Left colon (tissue), 2 donors: ENCODE measurements at places on chromosomes 12 and 14. TPM values are rescaled to one million over a fixed set of nuclear protein-coding genes. Genes with fewer than 3 reads are reported as not detected.

DNA sequence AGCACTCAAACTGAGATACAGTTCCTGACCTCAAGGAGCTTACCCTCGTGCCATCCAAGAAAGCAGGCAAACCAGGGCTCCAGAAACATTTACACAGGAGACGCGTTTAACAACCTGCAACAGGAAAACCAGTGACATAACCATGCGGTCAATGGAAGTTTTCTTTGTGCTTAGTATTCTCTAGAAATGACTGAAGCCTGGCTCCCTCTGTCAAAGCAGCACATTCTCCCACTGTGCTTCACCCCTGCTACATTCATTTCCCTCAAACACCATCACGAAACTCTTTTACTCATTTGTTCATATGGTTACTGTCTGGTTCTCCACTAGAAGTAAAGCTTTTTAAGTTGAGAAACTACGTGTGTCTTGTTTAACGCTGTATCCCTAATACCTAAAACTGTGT is 161.3 kb upstream of the CCND2 start:
- no peak for DNase-seq

DNA sequence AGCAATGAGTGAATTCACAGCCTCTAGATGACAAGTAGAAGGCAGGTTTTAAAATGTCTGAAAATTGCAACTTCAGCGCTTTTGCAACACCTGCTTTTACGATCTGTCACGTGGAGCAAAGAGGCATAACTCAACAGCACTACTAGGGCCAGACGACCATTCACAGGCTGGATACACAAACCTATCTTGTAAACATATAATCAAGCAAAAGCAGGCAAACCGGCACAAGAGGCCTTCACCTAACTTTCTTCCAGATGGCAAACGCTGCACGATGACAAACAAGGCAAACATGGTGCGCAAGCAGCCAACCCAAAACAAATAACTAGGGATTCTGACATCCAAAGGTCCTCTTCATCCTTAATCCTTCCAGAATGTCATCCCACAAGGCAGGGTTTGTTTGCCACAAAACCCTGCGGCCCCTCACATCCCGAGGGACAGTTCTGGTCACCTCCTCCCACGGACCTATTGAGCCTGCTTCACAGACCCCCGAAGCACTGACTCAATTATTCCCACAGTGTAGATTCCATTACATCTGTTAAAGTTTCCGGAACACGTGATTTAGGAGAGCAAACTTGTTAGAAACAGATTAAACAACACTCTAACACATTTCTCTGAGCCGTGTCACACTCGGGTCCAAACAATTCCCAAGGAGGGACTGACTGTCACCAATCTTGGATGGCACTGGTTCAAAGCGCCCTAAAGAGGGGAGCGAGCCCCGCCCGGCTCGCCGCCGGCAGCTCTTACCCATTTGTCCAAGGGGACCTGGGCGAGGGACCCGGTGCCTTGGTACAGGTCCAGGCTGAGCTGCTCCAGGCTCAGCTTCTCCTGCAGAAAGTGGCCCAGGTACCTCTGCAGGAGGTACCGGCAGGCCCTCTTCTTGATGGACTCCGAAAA is 823 bp downstream of the ATG2B start:
- peak; percentile 56 for DNase-seq

DNA sequence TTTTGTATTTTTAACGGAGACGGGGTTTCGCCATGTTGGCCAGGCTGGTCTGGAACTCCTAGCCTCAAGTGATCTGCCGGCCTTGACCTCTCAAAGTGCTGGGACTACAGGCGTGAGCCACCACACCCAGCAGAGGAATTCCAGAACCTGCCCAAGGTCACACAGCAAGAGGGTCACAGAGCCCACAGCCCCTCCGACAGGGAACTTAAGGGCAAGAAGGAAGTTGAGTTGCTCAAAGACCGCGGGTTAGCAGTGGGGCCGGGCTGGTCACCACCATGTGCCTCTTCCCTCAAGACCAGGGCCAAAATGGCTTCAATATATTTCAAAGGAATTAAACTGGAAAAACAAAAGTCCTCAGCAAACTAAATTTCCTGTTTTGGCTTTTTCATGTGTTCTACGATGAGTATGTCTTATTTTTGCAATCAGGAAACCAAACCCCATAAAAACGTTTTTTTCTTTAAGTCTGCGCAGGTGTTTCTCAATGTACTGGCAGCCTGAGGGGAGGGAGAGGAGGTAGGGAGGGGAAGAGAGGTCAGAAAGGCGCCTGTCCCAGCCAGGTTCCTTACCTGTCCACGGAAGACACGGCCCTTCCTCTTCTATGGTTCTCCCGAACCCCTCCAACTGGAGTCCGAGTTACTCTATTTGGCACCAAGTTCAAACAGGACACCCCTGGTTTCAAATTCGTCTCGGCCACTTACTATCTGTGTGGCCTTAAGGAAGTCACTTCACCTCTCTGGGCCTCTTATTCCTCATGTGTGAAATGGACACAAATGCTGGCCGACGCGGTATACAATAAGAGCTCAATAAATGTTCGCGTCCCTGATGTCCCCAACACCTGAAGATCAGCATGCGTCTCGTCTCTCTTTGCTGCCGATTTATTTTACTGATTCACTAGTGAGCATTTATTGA is 778 bp downstream of the SLC8B1 start:
- DNase-seq, result peak; percentile 49

DNA sequence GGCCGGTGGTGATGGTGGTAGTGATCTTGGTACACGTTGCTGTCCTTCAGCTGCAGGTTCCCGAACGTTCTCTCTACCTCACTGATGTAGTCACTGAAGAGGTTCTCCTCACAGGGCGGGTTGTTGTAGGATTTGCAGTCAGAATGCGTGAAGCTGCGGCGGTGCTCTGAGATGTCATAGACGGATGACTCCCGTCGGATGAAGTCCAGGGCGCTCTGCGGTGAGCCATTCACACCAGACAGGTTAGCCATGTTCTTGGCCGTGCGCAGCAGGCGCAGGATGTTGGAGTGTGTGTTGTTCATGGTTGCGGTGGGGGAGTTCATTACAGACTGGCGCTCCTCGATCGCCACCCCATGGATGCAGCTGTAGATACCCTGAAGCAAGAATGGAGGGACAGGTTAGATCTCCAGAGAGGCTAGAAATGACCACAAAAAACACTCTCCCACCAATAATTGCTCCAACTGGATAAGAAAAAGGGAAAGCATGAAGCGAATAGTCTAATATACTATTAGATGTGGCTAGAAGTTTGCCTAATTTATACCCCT is 367.8 kb downstream of the EMP1 start:
- no peak for DNase-seq

- DNase-seq, result no peak
These were observed 294.7 kb downstream of the TTC6 start for GRCh38 chr14:37890095-37890494.

GRCh38 chr12:8453796-8454195 is 2.0 kb upstream of the CLEC6A start:
- no peak for DNase-seq

- no peak for DNase-seq
These were observed 9.8 kb downstream of the BTBD7 start for GRCh38 chr14:93322929-93323599.

GRCh38 chr14:84390010-84390409 is 1139.9 kb upstream of the FLRT2 start:
- no peak for DNase-seq

DNA sequence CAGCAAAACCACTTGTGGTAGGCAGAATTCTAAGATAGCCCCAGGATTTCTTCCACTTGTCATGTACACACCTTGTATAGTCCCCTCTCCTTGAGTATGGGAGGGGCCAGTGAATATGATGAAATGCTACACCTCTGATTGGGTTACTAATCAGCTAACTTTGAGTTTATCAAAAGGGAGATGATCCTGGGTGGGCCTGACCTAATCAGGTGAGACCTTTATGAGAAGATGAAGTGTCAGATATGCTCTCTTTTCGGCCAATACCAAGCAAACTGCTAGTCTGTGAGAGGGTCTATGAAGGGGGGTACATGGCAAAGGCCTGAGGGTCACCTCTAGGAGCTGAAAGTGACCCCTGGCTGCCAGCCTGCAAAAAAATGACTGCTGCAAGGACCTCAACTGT is 154.3 kb upstream of the CRY1 start:
- DNase-seq, result no peak

The SLCO1B3 gene
- not detected for total RNA-seq

GRCh38 chr12:80702889-80703805 is 4.3 kb upstream of the MYF6 start:
- DNase-seq, result no peak

GRCh38 chr14:95834496-95834895 is 42.1 kb upstream of the TUNAR start:
- no peak for DNase-seq

DNA sequence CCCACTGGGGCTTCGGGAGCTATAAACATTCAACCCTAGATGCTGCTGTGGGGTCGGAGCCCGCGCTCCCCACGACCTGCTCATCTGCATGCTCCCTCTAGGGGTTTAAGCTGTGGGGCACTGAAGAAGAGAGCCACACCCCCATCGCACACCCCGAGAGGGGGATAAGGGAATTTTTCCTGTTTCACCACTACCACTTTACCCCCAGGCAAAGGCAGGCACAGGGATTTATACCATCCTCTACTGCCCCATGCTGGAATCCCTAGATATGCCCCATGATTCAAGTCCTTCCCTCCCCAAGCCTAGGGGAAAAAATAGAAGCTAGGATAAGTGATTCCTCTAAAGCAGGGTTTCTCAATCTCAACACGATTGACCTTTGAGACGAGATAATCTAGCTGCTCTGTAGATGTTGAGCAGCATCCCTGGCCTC is 59.9 kb upstream of the CCDC60 start:
- DNase-seq, result no peak

The KRT77 gene
- total RNA-seq, result not detected

GRCh38 chr12:113852264-113852663 is 113.9 kb downstream of the RBM19 start:
- DNase-seq, result no peak

The MGP gene
- total RNA-seq, result 248 TPM
